Activated CD4-positive, alpha-beta T cell treated with anti-CD3 and anti-CD28 coated beads, Interleukin-2, amount 10 ng/mL, durations not matched to agents 7 days and 5 days (primary cell): ENCODE measurements at places on chromosomes 16 and 17. TPM values are rescaled to one million over a fixed set of nuclear protein-coding genes. Genes with fewer than 3 reads are reported as not detected.

GRCh38 chr17:18291718-18292540 lies 22.9 kb downstream of the TOP3A start:
- DNase-seq = no peak

GRCh38 chr17:66711401-66711800 lies 123.5 kb upstream of the CACNG5 start:
- DNase-seq = no peak

- DNase-seq = no peak
Measured at GRCh38 chr17:21149621-21150020, 22.9 kb downstream of the DHRS7B start.

- DNase-seq = peak; percentile 39
Measured at GRCh38 chr17:33667052-33667509, 374.0 kb upstream of the ASIC2 start.

DNA sequence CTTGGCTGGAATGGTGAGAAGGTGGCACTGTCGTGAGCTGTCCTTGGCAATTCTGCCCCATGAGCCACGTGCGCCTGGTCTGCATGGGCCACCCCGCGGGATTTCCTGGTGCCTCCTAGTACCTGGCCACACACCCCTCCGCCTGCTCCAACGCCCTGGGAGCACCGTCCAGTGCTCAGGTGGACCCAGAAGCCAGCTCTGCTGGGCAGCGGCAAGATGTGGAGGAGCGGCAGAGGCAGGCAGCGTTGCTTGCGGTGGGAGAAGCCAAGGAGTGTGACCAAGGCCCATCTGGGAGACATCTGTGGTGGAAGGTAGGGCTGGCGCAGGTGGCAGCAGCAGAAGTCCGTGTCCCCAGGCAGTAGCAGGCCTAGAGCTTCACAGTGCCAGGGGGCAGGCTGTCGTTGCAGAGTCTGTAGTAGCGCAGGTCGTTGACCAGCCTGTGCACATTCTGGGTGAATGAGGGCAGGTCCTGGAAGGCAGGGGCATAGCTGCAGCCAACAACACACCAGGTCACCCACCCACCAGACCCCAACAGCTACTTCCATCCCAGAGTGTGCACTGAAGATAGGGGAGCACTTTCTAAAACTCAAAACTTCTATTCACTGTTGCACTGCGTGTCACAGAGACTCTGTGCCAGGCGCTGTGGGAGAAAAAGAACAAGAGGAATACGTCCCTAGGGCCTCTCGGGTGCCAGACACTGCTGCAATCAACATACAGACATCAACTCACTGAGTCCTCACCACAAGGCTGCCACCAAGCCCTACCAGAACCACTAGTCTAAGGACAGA lies 34.9 kb upstream of the GSG1L start:
- no peak for DNase-seq

DNA sequence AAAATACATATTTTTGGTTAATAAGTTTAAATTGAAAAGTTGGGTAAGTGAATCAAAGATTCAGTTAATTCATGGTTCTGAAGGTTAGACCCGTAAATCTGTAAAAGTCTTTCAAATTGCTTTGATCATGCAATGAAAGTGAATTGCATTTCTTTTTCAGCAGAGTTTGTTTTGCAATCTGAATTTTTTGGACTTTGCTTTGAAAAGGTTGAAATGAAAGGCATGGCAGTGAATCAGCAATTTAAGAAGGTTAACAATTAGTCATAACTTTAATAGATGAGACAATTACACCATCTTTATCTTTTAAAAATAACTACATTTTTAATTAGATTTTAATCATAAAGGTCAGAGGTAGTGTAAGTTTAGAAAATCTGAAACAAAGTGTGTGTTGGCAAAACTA lies 310.9 kb upstream of the KCNJ16 start:
- no peak for DNase-seq

DNA sequence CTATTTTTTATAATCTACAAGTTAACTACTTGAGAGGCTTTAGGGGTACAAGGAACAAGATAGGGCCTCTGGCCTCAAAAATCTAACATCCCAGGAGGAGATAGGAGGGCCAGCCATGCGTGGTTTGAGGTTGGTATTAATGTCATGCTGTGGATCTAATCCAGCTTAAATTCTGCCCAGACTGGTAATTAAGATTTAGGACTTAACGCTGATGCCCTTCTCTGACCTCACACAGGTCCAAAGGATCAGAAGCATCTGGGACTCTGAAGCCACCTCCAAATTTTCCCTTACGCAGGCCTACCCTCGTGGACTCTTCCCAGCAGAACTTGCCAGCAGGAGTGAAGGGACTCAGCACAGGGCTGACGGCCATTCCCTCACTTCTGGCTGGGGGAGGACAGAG lies 15.1 kb downstream of the SLC6A4 start:
- DNase-seq = no peak

GRCh38 chr17:16477255-16477654 lies 14.7 kb downstream of the LRRC75A start:
- no peak for DNase-seq

GRCh38 chr17:79981090-79981489 lies 54.6 kb downstream of the TBC1D16 start:
- DNase-seq = no peak

DNA sequence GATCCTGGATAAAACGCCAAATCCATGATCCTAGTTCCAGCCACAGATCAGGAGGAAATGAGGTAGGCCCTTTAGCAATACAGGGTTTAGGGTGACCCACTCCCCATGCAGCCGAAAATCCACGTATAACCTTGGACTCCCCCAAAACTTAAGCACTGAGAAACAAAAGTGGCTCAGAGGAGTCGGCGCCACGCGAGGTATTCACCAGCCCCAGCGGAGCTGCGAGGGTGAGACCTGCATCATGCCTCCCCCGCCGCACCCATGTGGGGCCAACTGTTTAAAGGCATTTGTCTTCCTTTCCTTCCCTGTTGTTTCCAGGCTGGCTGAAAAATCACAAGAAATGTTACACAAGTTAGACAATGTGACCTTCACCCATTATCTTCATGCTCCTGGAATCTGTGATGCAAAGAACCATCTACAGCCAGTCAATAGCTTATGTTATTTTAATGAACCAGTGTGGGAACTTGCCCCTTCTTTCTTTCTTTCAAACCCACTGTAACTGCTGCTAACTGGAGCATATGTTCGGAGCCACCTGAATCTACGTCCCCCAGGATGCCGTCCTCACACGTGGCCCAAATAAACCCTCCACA lies 98.2 kb upstream of the METRNL start:
- DNase-seq = no peak

DNA sequence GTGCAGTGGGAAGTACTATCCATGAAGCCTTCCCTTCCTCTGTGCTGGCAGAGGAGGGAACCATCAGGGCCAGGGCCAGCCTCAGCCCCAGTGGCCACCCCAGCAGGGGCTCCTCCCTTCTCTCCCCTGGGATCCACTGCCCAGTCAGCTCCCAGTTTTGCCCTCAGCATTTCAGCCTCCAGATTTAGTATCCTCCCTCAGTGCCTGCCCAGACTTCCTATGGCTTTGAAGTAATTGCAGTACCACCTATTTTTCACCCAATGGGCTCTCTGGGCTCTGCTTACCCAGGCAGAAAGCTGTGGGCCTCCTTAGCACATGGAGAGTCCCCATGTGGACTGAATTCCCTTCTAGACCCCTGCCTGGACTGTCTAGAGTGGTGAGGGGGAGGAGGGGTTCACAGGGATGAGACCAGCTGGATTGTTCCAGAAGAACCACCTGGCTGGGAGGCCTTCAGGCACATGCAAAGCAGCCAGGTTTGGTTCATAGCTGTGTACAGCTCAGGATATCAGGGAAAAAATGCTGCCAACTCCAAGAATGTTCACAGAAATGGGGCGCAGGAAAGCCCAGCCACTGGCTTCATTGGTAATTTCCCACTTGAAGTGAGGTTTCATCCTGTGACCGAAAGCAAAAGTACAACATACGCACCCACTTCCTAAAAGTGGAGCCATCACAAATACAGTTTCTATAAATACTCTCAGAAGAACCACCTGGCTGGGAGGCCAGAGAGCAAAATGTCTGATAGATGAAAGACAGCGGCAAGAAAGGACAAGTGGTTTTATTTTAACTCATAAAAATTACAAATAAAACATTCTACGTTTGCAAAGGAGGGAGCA lies 15.2 kb upstream of the HERPUD1 start:
- peak; percentile 54 for DNase-seq

- DNase-seq = peak; percentile 60
Measured at GRCh38 chr16:57689762-57690558, 4.6 kb upstream of the DRC7 start.

GRCh38 chr17:80110927-80111701 lies 9.7 kb downstream of the GAA start:
- no peak for DNase-seq

DNA sequence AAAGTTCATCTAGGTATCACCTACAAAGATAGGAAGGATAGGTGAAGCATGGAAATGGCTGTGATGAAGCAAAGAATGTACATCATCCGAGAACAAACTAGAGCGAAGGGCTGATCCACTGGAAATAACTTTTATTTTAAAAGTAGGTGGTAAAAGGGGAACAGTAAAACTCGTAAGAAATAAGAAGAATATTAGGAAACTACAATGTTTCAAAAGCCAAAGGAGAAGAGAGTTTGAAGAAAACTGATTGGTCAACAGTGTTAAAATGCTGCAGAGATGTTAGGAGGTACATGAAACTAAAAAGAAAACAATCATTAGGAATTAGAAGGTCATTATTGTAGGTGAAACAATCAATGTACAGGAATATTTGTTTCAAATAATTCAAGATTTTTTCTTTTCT lies 108.1 kb downstream of the USP32 start:
- DNase-seq = no peak

- no peak for DNase-seq
Measured at GRCh38 chr17:63934183-63935112, 2.3 kb upstream of the CD79B start.

- DNase-seq = no peak
Measured at GRCh38 chr17:39536468-39536867, 71.3 kb downstream of the NEUROD2 start.

- no peak for DNase-seq
Measured at GRCh38 chr17:28404812-28405570, 1.0 kb downstream of the SLC46A1 start.

DNA sequence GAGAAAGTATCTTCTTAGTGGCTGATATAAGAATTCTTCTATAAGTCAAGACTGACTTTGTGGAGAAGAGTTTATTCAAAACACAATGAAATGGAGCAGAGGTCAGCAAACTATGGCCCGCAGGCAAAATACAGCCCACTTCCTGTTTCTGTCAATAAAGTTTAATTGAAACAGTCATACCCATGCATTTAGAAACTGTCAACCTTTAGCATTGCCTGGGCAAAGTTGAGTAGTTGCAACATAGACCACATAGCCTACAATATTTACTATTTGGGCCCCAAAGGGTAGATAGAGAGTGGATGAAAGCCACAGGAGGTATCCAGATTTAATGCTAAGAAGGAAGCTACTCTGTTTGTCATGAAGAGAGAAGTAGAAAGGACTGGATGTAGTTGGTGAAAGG lies 38.0 kb downstream of the ACSM2B start:
- no peak for DNase-seq

DNA sequence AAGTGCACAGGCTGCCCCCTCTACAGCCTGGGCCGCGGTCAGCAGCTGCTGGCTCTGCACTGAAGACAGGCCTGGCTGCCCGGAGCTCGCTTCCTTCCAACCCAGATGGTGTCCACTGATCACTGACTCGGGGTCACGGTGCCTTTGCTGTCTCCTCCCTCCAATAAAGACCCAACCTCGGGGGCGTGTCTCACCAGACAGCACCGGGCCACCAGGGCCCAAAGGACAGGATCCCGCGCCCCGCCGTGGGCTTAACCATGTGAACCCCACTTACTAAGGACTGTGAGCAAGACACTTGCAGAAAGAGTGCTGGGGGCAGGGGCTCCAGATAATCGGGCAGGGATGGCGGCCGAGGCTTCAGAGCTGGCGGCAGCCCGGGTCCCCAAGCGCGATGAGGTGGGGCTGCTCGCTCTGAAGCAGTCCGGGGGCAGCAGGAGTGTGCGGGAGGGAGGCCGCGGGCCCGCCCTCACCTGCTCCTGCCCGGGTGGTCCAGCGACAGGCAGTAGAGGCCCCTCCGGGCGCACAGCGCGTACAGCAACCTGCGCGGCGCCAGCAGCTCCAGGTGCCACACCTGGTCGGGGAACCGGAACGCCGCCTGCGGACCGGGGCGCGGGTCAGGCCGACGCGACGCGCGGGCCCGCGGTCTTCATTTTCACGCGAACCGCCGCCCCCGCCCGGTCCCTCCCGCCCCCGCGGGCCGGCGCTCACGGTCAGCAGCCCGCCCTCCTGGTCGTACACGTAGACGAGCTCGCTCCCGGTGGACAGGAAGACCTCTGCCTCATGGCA lies 502 bp downstream of the FAAP100 start:
- DNase-seq = peak; percentile 21

GRCh38 chr17:57243171-57243622 lies 13.1 kb upstream of the MSI2 start:
- DNase-seq = peak; percentile 79

- no peak for DNase-seq
Measured at GRCh38 chr16:89335803-89336485, 118.4 kb downstream of the ZNF778 start.

GRCh38 chr16:56428091-56428490 lies 2.7 kb upstream of the AMFR start:
- no peak for DNase-seq

Gene FBXO39
- total RNA-seq = 7.8 TPM

Gene CDRT15
- total RNA-seq = not detected

Gene NPW
- 0.42 TPM for total RNA-seq

Gene PYY
- not detected for total RNA-seq

Gene CACNG1
- total RNA-seq = not detected

Gene CBFA2T3
- total RNA-seq = not detected

Gene C16orf96
- 0.22 TPM for total RNA-seq

Gene WNT9B
- not detected for total RNA-seq

Gene FBXL16
- total RNA-seq = 14.3 TPM

Gene PMFBP1
- total RNA-seq = 3.1 TPM

Gene CNGB1
- total RNA-seq = not detected

Gene SMIM22
- not detected for total RNA-seq

Gene TMEM100
- total RNA-seq = not detected

Gene KRTAP4-4
- not detected for total RNA-seq

Gene PRR35
- total RNA-seq = not detected

Gene EVPL
- total RNA-seq = 0.05 TPM

Gene KRT14
- total RNA-seq = not detected

Gene MYCBPAP
- total RNA-seq = 3.0 TPM

Gene CCDC154
- 2.7 TPM for total RNA-seq

Gene ANKRD40CL
- total RNA-seq = not detected

Gene KIF2B
- total RNA-seq = not detected
